ENCODE measurements at places on chromosomes 16 and 17. TPM values are rescaled to one million over a fixed set of nuclear protein-coding genes. Genes with fewer than 3 reads are reported as not detected.

Gene MT1G
- not detected for total RNA-seq

Gene UBB
- 1,058 TPM for total RNA-seq

Gene VASN
- total RNA-seq = 81.8 TPM

GRCh38 chr17:35377068-35377467 lies 3.6 kb upstream of the SLFN11 start:
- DNase-seq = no peak
- H3K4me3 ChIP-seq = no peak overlapping the region
- H3K36me3 ChIP-seq = peaks cover 3% of the 10 kb centered on the region
- H3K27me3 ChIP-seq = peaks cover 39% of the 10 kb centered on the region
- H3K27ac ChIP-seq = no peak overlapping the region

- no peaks in the 10 kb centered on the region for H3K4me1 ChIP-seq
- H3K4me3 ChIP-seq = no peak overlapping the region
- H3K27ac ChIP-seq = no peak overlapping the region
- no peak for DNase-seq
- H3K27me3 ChIP-seq = peaks cover 24% of the 10 kb centered on the region
Measured at GRCh38 chr16:54389836-54390494, 103.4 kb upstream of the IRX3 start.

GRCh38 chr16:12449795-12450194 lies 353.9 kb downstream of the CPPED1 start:
- no peak overlapping the region for H3K27ac ChIP-seq
- H3K4me1 ChIP-seq = no peaks in the 10 kb centered on the region
- no peaks in the 10 kb centered on the region for H3K36me3 ChIP-seq
